NCI-H1105 treated with DMSO at 0.1 percent for 48 hours (cell line): ENCODE measurements at places on chromosomes 11 and 22.

- DNase-seq: no peak
Measured at GRCh38 chr11:72736452-72737069, 15.6 kb downstream of the ARAP1 start.

DNA sequence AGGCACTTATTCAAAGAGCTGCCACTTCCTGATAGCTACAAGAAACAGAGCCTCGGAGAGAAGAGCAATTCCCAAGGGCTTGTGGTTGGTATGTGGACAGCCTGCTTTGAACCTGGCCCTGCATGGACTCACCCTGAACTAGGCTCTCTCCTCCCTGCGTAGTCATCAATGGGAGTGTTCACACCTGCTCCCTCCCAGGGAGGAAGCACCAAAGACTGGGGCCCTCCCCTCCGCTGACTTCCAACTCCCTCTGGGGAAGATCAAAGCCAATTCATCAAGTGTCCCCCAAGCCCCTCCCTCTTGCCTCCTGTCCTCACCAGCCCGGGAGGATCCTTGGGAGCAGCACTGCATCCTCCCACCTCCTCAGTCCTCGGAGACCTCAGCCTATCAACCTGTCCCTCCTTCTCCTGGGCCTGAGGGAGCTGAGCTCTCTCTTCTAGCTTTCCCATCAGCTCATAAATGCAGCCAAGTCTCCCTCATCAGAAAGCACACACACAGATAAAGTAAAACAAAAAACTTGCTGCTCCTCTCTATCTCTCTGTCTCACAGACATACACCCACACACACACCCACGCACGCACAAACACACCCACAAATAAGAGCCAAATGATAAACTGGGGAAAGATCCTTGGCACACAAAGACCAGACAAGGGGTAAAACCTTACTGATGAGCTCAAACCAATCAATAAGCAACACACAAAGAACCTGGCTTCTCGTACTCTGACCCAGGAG is 3.3 kb downstream of the A4GALT start:
- no peak for DNase-seq

DNA sequence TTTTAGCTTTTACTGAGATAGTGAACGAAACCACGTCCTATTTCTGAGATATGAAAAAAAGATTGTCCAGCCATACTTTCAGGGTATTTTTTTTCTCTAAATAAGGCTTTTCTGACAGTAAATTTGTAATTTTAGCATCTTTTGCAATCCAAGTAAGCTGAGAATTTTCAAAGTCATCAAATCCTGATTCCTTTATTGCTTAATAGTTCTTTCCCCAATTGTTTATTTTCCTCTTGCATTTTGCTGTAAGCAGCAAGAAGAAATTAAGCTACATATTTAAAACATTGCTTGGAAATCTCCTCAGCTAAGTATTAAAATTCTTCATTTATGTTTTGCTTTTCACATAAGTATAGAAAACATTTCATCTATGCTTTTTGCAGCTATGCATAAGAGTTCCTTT is 493.3 kb upstream of the CCDC179 start:
- no peak for DNase-seq

GRCh38 chr11:46521961-46522681 is 71.7 kb downstream of the AMBRA1 start:
- DNase-seq: no peak

DNA sequence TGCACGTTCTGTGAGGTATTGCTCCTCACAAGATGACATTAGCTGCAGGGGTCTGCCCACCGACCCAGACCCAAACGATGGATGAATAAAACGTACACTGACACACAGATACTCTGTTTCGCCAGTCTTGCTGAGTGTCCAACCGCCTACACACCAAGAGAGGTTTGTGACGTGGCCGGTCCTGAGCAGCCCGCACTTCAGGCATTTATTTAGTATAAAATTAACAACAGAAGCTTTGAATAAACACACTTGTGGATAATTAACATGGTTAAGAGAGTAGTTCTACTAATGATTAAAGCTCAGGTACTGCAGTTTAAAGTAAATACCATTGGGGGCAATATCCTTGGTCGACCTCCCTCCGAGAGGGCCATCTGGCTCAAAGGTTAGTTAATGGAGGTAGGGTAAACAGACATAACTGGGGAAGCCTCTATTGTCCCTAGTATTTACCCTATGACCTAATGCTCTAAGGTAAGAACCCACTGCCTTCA is 75.7 kb downstream of the CCDC83 start:
- DNase-seq: no peak

- no peak for DNase-seq
Measured at GRCh38 chr22:46812788-46813187, 50.3 kb downstream of the TBC1D22A start.

DNA sequence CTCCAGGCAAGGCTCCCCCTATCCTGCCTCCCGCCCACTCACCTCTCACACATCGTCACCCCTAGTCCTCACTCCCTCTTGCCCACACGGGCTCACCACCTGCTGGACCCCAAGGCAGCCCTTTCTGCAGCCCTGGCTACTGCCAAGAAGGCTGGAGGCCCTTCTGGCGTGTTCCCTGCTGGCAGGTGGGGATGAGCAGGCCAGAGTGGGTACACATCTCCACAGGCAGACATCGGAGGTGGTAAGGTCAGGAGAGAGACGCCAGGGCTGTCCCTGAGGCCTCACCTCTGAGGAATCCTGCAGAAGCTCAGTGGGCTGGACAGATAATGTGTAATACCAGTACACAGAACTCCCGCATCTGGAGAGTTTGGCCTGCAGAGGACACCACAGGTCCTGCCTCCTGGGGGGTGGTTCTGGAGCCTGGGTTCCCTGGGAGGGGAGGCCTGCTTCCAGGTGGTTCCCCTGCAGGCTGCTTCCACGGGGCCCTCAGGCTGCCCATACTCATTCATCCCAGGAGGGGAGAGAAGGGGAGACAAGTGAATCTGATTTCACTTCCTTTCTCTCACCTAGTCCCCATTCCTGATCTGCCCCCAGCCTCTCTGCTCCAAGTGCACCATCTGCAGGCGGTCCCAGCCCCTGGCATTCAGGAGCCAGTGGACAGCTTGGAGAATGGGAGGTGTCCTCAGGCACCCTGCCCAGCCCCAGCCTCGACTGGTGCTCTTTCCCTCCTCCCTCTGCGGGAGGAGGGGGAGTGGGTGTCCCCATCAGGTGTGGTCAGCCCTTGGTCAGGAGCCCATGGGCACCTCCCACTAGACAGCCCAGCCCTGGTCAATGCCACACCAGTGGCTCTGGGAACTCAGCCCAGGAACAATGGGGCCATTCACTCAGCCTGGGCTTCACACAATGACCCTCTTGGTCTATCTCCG is 6.1 kb upstream of the CHST1 start:
- no peak for DNase-seq

DNA sequence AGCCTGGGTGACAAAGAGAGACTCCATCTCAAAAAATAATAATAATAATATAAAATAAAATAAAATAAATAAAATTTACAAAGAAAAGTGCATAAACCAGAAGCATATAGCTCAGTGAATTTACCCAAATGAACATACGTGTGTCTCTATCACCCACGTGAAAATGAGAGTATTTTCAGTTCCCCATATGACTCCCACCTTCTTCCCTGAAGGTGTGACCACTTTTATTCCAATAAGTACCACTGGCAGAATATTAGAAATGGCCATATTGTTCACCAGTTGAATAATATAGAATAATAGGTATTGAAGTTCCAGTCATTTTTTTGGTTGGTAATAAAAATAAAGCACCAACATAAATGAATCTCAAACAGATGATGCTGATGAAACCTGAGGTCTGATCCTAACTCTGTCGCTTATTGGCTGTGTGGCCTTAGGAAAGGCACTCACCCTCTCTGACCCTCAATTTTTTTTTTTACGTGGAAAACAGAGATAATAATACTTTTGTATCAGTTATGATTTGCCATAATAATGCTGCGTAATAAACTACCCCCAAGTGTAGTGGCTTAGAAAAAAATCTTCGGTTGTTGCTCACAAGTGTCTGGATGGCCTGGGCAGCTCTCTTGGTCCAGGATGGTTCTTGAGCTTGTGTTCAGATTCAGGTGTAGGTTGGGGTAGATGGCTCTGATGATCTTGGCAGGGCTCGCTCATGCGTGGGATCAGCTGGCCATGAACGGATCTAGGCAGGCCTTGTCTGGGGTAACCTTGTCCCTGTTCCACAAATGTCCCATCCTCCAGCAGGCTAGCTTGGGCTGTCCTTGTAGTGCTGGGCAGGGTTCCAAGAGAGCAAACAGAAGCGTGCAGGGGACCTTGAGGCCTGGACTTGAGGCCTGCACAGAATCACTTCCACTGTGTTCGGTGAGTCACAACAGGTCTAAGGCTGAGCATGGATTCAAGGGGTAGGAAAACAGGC is 88.1 kb downstream of the MYO18B start:
- peak; percentile 11 for DNase-seq

DNA sequence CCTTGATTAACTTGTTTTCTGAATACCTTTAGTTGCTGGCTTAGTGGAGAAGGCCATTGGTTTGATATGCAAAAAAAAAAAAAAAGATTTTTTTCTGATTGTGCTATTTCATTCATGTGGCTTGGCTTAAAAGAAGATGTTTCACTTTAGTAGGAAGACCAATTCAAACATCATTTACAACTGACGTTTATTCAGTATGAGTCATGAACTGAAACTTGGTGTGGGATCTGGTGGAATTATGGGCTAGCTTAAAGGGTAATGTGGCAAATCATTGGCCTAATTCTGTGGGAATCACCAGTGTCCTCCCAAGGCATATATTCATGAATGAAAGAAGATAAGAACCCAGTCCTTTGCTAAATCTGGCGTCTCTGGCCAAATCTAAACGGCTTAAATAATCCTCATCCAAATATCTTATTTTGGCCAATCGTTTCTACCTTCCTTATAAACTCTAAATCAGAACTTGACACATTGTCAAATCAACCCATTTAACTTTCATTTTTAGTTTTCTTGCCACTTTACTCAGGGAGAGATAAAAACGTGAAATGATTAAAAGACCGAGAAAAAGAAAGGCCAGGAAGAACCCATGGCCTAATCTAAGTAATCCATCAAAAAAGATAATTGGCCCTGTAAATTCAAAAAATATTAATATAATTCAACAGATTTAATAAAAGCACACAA is 77.0 kb downstream of the DDIAS start:
- DNase-seq: no peak

DNA sequence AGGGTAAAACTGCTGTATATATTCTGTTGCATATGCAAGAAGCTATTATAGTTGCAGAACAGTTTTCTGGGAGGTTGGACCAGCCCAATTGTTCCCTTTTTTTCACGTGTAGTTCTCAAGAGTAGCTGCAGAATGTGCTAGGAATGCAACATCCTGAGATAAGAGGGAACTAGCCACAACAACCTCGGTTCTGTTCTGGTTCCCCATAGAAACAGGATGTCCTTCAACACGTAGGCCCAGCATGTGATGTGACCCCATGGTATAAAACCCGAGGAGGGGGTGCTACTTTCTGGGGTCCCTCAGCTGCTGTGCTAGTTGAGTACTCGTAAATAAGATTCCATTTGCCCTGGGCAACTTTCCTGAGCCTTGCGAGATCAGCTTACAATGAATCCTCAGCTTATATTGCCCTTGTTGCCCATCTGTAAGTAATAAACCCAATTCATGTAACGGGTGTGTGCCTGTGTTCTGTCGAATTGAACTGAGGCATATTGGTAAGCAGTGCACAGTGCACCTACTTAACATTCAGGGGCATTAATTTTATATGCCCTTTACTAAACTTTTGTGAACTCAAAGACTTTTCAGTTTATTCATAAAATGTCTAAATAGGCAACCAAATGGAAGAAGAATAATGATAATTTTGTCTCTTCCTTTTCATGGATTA is 23.0 kb upstream of the TRAF6 start:
- no peak for DNase-seq

DNA sequence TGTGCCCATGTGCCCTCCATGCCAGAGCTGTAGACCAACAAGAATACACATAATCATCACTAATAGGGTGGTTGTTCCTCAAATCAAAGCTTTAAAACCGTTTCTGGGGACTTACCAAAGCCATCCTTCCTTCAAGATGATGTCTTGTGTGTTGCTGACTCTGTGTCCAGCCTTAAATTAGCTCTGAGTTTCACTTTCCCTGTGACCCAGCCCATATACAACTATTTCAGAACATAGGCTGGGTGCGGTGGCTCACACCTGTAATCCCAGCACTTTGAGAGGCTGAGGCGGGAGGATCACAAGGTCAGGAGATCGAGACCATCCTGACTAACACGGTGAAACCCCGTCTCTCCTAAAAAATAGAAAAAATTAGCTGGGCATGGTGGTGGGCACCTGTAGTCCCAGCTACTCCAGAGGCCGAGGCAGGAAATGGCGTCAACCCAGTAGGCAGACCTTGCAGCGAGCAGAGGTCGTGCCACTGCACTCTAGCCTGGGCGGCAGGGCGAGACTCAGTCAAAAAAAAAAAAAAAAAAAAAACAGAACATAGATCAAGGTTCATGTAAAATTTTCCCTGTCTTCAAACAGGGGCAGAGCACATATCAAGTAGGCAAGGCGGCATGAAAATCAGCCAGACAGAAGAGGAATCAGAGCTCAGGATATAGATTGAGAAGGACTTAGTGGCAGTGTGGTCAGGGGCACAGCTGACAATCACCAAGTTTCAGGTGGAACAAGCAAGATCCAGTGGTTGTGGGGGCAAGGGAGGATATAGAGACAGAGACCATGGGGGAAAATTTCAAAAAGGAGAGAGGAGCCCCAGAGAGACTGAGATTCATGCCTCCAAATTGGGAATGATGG is at the start of gene PLAAT2:
Gene PLAAT2 (minus strand): TSS at position 179 of the 855 bp plus-strand sequence. CDS start 55 bp downstream, at position 124.
- no peak for DNase-seq

DNA sequence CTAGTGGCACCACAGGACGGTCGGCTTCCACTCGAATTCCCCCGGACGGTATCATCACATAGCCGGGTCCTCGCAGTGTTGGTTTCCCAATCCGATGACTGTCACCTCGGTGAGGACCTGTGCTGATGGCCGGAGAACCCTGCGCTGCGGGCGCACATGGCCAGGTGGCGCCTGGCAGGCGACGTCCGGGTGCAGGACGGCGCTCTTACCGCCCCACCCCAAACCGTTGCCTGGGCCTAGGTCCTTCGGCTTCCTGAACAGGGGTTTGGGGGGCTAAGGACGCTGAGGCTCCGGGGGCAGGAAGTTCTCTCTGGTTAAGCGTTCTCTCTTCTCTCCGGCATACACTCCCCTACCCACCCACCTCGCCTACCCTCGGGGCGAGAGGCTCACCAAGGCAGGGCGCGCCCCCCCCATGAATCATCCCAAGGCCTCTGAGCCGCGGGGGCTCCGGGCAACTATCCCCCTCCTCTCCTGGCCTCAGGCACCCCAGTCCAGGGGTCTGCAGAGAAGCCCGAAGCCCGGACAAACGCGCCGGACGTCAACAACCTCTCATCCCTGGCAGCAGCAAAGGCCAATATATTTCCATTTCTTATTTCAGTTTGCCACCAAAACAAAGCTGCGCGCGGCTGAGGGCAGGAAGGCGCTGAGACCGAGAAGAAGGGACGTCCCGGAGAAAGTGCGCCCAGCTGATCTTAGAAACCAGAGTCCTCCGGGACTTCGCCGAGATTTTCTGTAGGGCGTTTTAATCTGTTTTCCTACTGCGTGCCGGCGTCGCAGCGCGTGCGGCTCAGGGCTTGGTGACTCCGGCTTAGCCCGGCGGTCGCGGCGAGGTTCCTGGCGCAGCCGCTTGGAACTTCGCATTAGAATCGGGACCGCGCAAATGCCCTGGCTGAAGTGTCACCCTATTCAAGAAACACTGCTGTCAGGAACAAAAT is 5.6 kb downstream of the ALX4 start:
- no peak for DNase-seq
